SK-N-DZ (cell line): ENCODE measurements at places on chromosomes 7 and 10.

DNA sequence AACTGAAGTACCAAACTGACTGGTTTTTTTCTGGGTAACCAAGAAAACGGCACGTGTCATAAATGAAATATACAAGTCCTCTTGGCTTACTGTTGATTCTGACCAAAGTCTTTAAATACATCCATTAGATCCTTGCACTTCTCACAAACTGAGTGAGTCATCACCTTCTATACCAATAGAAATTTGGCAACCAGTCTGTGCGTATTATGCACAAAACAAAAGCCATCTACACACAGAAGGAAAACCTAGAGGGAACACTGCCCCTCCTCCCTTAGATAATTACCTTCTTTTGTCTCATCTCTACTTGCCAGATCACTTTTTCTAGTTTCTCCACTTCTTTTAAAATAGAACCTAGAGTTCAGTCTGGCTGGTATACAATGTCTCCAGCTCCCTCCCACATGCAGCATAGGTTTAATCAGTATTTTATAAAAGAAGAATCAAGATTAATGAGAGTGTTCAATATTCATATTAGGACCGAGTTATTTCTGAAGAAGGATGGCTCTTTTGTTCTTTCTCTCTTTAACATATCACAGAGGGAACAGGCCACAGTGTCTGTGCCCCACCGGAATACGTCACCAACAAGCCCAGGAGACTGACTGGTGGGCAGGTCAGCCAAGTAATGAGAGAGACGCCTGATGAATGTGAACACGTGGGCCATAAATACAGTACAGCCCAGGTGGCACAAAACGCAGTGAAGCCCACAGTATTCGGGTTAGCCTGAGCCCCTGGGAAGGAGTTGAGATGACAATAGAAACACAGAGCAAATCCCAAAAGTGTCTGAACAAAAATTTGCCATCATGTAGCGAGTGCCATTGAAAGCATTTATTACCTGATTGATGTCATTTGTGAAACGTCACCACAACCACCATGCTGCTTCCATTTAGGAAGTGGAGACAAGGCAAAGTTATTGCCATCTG, 91.3 kb downstream of the KIAA1549 start:
- DNase-seq = no peak

DNA sequence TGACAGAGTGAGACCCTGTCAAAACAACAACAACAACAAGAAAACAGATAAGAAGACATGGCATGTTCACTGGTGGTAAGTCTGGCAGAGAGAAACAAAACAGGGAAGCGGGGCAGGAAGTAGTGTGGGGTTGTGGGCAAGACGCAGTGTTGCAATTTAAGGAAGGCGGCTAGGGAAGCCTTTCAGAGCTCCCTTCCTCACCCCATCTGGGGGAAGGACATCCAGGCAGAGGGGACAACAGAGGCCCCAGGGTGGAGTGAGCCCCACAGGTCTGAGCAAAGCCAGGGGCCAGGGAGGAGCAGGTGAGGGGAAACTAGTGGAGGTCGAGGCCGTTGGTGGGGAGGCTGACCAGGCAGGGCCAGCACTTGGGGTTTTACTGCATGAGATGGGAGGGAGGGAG, 16.8 kb downstream of the LAT2 start:
- no peak for DNase-seq

DNA sequence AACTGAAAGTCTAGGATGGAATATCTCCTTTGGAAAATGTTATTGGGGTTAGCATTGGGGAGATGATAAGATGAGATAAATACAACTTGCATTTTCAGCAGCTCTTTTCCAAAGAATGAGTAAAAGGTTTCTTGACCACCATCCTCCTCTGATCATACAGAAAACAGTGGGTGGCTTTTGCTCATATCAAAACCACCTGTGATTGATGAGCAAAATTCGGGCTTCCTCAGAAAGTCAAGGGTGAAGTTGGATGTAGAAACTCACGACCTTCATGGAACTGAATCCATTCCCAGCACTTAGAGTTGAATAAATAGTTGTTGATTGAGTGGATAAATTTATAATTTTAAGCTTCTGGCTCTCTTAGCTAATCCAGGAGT, 158.4 kb downstream of the DNAJB6 start:
- DNase-seq = no peak

DNA sequence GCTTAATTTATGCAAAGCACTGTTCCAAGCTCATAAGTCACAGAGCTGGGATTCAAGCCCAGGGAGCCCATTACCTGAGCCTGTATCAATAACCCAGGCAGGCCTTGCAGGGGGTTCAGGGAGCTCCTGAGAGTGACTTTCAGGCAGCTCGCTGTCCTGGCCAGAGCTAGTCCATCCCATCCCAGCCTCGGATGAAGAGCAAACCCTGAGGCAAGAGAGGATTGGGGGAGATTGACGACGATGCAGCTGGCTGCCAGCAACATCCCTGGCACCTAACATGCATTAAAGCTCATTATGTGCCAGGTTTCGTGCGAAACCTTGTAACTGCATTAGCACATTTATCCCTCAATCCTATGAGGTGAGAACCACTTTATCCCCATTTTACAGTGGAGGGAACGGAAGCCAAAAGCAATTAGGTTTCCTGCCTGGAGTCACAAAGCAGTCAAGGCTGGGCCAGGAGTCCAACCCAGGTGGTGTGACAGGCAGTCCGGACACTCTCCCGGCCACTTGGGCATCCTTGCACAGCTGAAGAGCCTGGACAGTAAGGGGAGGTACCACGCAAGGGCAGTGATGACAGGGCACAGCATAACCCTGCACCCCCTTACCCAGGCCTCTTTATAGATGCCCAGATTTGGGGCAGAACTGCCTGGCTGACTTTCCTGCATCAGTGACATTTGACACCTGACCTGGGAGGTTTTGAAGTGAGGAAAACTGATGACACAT, 129.8 kb upstream of the CHST15 start:
- no peak for DNase-seq

DNA sequence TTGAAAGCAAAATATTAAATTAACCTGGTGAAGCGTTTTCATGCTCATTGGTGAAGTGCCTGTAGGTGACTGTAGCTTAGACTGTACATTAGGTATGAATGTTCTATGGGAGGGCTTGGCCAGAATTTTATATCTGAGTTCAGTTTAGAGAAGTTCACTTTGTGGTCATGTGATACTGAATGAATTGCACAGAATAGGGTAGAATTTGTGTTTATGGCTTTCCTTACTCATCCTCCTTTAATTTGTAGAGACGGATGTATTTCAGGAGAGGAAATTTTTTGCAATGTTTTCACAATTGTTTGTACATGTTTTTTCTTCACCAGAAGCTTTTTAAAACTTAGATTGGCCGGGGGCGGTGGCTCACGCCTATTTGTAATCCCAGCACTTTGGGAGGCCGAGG, 32.3 kb downstream of the REEP3 start:
- DNase-seq = no peak

DNA sequence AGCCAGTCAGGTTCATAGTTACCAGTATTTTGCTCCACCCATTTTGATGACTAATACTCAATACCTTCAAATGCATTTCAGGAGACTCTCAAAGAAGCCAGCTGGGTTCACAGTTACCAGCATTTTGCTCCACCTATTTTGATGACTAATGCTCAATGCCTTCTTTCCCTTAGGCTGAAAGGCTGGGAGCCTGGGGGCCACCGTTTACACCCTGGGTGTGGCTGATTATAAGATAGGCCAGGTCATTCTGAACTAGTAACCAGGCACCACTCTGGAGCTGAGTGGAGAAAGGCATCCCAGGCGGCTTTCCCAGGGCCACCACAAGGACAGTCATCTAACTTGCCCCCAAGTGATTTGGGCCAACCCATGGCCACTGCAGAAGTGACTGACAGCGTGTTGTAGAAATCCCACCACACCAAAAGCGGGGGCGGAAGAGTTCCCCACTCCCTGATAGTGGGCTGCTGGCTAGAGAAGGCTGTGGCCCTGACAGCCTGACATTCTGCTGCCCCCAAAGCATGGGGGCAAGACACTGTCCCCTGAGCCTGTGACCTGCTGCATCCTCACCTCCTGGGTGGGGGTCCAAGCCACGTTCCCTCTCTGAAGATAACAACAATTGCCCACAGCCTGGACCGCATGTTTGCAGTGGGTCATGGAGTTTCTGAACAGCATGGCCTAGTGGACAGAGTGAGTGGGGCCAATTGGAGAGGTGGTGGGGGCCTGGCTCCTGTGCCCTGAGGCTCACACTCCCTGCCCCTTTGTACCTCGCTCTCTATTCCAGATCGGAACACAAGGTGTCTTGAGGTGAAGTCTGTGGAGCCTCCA, 23.0 kb upstream of the ZNF488 start:
- DNase-seq = no peak

DNA sequence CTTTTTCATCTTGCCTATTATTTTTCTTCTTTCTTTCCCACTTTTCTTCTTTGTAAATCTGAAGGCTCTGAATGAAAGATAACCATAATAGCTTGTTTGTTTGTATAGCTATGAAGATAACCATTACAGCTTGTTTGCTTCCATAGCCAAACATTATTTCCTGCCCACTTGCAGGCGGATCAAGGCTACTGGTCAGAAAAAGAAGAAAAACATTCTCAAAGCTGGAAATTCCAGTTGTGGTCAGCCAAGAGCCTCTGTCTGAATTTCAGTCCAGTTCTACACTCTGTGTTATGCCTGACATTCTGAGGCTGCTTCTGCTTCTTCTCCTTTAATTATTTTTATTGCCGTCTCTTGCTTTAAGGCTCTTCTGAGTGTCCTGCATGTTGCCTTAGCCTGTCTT, 48.9 kb downstream of the TMEM178B start:
- DNase-seq = no peak

- no peak for DNase-seq
Measured at GRCh38 chr7:123425246-123425645, 109.1 kb downstream of the IQUB start.
